ENCODE measurements at places on chromosomes 3 and 15.

DNA sequence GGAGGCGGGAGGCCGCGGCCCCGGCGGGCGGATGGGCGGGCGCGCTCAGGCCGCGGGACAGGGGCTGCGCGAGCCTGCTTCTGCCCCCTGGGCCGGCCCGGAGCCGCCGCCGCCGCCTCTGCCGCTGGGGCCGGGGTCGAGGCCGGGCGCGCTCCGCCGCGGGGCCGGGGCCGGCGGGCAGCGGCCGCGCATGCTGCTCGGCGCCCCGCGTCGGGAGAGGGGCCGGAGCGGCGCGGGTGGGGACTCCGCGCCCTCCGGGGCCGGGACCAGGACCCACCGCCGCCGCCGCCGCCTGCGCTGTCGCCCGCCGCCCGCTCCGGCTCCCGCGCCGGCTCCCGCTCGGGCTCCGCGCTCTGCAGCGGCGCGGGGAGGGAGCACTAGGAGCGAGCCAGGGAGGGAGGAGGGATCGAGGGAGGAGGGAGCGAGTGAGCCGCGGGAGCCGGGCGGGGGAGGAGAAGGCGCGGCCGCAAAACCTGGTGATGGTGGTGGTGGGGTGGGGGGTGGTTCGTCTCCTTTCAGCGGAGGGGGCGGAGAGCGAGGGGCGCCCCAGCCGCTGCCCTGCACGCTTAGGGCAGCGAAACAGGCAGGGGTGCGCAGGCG is at the start of gene LINGO1:
Gene LINGO1, minus strand, starts transcription at position 379 of the 600 bp plus-strand sequence. CDS start 597 bp downstream, outside the sequence.
- DNase-seq, result no peak

DNA sequence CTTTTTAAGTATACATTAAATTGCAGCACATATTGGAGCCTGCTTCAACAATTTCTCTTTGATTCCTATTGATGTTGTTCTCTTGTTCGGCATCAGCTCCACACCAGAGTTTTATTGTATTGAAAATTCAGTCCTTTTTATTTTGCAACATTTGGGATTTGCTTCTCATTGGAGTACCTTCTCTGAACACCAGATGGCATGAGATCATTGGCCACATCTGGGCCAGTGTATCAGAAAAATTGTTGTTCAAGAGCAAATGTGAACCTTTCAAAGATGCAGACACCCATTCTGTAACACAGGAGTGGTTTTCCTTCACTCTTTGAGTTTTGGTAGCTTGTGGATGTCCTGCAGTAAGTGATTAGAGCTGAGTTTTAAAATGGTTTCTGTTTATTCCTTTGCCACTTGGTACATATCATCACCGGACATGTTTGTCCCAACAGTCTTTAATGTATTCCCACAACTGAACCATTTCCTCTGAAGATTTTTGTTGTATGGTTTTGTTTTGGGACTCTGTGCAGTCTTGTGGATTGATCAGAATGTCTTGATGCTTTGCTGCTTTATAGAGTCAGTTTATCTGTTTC is 96.1 kb downstream of the MCTP2 start:
- DNase-seq, result no peak

DNA sequence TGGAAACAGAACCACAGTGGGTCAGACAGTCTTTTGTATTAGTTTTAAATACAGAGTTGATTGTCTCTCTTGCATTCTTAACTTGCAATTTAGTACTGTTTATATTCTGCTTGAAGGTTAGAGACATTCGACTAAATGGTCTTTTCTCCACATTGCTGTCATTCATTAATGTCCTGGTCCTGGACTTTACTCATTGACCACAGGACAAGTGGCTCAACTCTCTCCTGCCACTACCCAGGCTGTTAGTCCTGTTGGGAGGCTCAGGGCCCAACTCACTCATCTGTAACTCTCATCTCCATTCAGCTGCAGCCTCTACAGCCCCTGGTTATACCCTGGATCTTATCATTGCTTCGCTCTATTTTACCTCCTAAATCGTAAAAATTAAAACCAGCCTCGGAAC is 427.4 kb downstream of the LPP start:
- DNase-seq, result no peak

DNA sequence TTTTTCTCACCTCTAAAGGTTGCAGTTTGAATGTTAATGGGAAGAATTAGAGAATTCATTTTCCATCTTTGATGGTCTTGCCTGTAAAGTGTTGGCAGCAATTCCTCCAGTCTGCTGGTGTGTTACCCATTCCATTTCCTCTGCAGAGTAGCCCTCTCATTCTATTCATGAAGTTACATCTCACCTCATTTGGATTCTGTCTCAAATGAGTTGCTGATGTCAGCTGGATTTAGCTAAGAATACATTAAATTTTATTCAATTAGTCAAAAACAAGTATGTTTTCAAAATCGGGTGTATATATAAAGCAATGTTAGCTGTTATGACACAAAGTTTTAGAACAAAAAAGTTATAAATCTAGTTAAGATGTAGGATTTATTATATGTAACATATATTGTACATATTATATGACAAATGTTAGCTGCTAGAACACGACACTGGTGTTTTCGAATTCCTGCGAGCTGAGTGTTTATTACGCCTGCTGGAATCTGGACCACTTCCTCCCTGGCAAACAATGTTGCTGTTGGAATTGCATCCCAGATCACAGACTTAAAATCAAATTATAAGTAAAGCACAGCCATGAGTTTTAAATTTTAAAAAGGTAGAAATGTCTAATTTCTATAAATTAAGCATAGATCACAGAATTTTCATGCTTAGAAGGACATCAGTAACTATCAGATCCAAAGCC is 516.2 kb downstream of the OCA2 start:
- DNase-seq, result no peak

DNA sequence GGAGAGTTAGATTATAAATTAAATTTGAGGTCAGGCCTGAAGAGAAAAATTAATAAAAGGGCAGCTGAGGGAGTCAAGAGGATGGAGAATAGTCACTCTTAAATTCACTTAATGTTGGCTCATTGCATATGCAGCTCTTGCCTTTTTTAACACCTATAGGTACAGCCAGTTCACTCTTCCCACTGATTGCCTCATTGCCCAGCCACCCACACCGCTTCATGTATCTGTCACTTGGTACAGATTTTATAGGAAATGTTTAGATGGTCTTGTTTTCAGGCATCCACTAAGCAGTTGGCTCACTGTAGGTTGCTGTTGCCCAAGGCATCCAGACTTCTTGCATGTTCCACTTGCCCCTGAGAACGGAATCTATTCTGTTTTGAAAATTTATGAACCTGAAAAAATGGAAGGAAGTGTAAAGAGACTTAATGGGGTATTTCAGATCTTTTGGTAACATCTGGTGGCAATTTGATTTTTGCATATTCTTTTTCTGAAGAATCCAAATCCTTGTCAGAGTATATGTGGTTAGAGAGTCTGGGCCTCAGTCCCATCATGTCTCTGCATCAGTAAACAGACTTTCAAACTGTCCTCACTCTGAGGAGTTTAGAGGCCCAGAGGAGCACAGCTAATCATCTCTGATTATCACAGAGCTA is 151.9 kb downstream of the RBPMS2 start:
- no peak for DNase-seq

GRCh38 chr3:481680-482079 is 285.1 kb downstream of the CHL1 start:
- no peak for DNase-seq

DNA sequence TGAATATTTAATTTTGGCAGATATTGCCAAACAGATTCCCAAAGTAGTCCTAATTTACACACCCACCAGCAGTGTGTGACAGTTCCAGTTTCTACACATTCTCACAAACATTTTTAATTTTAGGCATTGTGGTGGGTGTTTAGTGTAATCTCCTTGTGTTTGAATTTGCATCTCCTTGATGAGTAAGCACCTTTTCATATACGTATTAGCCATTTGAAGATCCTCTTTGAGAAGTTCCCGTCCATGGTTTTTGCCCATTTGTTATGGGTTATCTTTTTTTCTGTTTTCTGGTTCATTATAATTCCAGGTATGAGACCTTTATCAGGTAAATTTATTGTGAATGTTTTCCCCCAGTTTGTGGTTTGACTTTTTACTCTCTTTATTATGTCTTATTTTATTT is 2.3 kb upstream of the TM4SF19 start:
- no peak for DNase-seq

GRCh38 chr3:108389372-108389771 is 93.0 kb downstream of the HHLA2 start:
- DNase-seq, result no peak

- DNase-seq, result no peak
Observed at GRCh38 chr3:94626573-94626972, 563.7 kb downstream of the NSUN3 start.

DNA sequence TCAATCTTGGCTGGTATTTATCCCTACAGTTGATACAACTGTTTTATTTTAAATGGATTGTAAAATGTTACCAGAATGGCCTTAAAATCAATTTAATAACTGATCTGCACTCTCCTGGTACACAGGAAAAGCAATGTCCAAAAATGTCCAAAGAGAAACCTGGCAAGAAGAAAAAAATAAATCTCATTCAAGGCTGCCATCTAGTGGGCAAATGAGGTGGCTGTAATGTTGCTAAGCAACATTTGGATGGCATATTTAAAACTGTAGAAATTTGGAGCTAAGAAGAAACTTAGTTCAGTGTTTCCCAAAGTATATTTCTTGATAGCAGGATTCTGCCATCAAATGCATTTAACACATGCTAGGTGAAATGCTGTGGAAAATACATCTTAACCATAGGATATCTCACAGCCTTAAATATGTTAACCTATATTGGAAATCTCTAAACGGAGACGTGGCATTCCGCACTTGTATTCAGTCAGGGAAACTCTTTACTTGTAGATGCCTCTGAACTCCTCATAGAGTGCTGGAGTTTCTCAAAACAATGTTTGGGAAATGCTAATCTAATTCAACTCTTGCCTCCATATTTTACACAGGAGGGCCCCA is 216.8 kb downstream of the ERC2 start:
- peak; percentile 23 for DNase-seq

- no peak for DNase-seq
Observed at GRCh38 chr3:126445506-126445905, 30.2 kb downstream of the ZXDC start.

- no peak for DNase-seq
Observed at GRCh38 chr3:89698208-89698830, 590.9 kb downstream of the EPHA3 start.

- DNase-seq, result peak; percentile 19
Observed at GRCh38 chr3:105367063-105367405, 325 bp downstream of the ALCAM start.

DNA sequence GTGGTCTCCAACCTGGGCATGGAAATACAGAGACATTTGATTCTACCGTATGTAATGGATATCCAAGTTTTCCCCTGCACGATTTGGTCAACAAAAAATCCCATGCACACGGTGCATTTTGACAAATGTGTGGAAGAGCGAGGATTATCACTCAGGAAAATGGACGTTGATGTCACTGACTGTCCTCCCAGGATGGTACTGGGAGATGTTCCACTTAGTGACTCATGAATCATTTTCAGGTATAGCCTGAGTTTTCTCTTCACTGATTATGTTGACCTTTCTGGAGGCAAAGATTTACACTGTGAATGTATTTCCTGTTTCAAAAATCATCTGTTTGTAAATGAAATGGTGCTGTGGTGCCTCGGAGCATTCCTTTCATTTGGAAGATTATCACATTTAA is 596.7 kb upstream of the ADAMTS9 start:
- no peak for DNase-seq

DNA sequence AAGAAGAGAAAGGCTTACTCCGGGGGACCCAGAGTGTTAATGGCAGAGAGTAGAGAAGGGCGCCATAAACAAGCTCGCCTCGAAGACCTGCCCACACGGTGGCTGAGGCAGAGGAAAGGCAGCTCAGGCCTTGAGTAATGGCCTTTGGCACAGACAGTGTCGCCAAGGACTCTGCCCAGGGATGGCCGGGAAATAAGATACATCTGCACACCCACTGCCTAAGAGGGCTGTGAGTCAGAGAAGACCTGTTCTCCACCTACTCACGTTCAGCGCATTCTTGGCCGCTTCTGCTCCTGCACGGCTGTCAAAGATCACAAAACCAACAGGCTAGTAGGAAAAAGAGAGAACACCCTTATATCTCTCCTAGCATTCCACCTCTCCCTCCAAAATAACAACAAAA is 26.2 kb downstream of the RBPMS2 start:
- DNase-seq, result no peak

DNA sequence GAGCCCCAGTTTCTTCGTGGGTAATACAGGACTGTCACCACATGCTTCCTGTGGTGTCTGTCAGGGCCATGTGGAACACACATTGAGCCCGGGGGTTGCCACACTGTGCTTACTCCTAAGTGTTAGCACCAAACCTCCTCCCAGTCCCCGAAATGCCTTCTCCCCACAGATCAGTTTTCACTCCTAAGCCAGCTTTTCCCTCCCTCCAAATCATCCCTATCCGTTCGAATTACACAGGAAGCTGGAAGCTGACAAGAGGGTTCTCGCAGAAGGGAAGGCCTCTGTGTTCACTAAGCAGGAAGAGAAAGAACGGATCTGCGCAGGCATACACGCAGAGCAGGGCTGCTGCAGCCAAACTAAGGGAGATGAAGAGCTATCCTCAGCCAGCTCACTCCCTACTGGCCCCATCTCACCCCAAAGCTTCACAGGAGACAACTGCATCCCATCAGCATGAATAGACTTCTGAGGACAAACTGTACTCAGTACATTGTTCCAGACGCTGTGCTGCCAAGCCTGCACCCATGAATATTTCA is 32.3 kb downstream of the XXYLT1 start:
- no peak for DNase-seq

GRCh38 chr3:51395493-51396213 is 4.6 kb downstream of the RBM15B start:
- DNase-seq, result no peak

DNA sequence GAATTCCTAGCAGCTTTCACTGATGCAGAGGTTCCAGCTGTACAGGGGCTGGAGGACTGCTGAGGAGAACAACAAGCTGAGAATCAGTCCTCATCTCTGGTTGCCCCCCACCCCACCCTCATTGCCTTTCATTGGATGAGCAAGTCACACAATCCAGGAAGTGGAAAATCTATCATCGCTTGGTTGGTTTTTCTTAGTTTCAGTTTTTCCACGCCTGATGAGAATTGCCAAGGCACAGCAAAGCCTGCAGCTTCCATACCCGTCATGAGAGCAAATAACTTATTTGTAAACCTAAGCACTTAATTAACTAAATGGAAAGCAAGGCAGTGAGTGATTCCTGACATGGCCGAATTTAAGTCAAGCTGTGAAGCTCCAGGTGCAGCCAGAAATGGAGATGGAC is 21.4 kb upstream of the LIPC start:
- DNase-seq, result peak; percentile 85

GRCh38 chr3:20574746-20575145 is 388.7 kb upstream of the SGO1 start:
- no peak for DNase-seq

DNA sequence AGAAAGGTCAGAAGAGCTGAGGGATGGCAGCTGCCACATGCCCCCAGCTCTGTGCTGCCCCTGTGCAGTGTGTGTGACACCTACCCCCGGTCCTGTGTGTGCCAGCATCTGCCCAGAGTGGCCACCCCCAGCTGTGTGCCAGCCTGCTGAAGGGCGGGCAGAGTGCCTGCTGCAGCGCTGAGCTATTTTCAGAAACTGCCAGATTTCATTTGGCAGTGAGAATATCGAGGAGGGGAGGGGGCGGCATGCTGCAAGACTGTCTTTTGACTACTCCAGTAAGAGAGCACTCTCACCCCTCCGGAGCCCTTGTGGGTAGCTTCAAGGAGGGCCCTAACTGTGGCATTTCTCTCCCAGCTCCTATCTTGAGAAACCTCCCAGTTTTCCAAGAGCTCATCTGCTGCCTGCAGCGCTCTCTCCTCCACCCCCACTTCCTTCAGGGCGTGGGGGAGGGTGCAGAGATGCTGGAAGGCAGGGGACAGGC is 25.2 kb upstream of the DOCK3 start:
- DNase-seq, result no peak

GRCh38 chr3:21654241-21654640 is 96.8 kb downstream of the ZNF385D start:
- DNase-seq, result no peak
